Occipital lobe (tissue), 3 donors: ENCODE measurements at places on chromosomes 5 and 9. TPM values are rescaled to one million over a fixed set of nuclear protein-coding genes. Genes with fewer than 3 reads are reported as not detected.

GRCh38 chr9:98168941-98169488 lies 23.4 kb downstream of the CORO2A start:
- DNase-seq = peak; percentile 8

GMCL2 gene
- not detected for total RNA-seq

PCDHGA5 gene
- 6.6 TPM for total RNA-seq

NUTM2F gene
- not detected for total RNA-seq

PCDHGA1 gene
- 4.8 TPM for total RNA-seq

GRCh38 chr9:93567271-93567959 lies 9.0 kb upstream of the PHF2 start:
- no peak for DNase-seq

- DNase-seq = no peak
Measured at GRCh38 chr9:19408316-19408692, 505 bp upstream of the ACER2 start.

GRCh38 chr9:118104363-118104762 lies 400.2 kb downstream of the TLR4 start:
- no peak for DNase-seq

CNTLN gene
- total RNA-seq = 16.5 TPM

- DNase-seq = no peak
Measured at GRCh38 chr9:82342046-82342445, 353.5 kb downstream of the SPATA31D1 start.

DNA sequence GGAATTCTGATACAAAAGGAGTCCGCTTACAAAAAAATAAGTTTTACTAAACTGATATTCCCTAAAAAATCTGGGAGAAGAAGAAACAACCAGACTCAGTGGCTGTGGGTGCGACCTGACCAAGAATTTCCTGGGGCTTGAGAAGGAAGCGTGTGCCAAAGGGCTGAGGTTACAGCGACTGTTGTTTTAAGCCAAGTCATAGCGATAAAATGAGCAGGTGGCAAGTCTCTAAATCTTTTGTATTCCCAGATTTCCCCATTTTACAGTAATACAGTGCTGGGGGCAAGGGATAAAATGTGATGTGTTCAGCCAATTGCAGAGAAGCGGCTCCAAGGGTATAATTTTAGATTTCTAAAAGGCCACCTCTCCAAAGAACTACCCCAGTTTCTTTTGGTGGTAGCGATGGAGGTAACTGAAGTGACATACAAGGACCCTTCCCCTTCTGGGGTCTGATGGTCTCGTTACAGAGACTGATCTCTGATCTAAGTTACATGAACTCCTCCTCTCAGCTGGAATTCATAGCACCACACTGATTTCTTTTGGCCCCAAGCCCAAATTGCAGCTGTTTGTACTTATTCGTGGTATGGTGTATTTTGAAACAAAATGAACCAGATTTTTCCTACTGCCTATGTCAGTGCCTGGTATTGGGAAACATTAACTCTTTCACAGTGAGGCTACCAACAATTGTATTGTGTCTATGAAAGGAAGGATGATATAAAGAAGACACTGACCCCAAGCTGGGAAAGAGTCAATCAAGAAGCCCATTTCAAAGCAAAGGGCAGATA lies 41.6 kb downstream of the LPAR1 start:
- no peak for DNase-seq

TSSK1B gene
- total RNA-seq = 0.16 TPM

- no peak for DNase-seq
Measured at GRCh38 chr5:9894571-9895301, 264.6 kb upstream of the TAS2R1 start.
